ENCODE measurements at places on chromosomes 1 and 21.
A peak's percentile ranks its signal among the peaks of the same experiment; 100 is the strongest.

GRCh38 chr1:164602101-164602422 lies 43.1 kb downstream of the PBX1 start:
- peak; percentile 89 for DNase-seq

GRCh38 chr1:232435729-232436128 lies 194.2 kb downstream of the SIPA1L2 start:
- DNase-seq = no peak

DNA sequence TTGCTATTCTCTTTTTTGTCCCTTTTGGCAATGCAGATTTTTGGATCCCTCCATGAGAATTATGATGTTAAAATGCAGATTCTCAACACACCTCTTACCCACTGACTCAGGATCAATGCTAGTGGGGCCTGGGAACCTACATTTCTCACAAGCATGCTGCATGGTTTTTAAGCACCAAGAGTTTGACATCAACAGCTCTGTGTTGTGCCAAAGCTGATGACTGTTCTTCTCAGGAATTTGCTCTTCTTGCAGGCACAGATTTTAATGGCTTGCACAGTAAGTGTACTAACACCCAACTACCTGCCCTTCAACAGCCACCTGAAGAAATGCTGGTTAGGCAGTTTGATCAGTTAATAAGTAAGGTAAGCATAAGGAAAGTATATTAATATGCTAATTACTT lies 468.7 kb downstream of the PTBP2 start:
- DNase-seq = no peak

DNA sequence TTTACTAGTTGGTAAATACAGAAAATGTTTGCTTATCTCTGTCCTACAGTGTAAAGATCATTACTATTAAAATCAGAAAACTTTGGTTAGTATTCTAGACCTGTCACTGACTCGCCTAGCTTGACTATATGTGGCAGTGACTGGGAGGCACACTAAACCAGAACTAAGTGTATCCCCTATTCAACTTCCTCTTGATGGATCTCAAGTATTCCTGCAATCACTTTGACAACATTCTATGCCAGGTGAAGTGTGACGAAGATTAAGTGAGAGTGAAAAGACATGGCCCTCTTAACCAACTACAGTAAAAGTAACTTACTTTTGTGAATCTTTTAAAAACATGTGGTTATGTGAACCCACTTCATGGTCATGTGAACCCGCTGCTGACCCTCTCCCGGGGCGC lies 223.0 kb upstream of the ADAMTS5 start:
- DNase-seq = no peak

DNA sequence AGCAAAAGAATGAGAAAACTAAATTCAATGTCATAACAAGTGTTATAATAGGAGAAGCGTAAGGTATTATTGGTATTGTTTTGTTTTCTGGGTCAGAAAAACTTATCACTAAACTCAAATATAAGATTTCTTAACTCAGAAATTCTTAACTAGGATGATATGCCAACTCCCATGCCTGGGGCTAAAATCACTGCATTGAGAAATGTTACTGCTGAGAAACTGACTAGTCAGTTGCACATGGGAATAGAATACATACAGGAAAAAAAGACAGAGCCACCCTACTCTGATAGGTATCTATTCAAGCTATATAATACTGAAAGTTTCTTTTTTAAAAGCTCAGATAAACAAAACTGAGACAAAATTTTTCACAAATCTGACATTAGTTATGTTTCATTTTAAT lies 56.3 kb downstream of the PRPF38A start:
- no peak for DNase-seq

DNA sequence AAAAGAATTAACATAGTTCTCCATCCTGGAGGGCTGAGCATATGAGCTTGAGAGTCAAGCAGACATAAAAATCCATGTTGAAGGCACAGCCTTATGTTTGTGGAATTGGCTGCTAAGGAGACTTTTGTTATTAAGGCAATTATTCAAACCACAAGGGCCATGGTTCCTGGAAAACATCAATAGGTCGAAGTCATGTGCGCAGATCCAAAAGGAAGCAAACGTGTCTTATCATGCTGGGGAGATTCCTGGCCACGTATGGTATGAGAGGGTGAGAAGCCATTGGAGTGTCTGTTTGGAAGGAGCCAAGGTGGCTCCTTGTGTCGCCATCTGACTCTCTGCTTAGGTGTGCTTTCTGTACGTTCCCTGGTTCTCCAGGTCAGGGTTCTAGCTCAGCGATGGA lies 61.8 kb upstream of the COA6 start:
- no peak for DNase-seq

DNA sequence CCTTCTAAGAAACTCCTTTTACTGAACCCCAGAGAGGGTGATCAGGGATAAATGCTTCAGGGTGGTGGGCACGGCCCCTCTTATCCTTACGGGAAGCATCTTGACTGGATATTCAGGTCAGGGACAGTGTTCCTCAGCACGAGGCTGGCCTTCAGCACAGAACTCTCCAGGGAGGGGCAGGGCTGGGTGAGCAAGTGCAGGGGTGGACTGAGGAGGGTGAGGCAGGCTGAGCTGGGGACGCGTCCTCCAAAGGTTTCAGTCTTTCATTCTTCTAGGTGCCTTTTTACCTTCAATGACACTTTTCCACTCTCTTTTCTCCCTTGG lies 52.3 kb downstream of the RASSF5 start:
- DNase-seq = no peak

- DNase-seq = no peak
These were observed 31.6 kb upstream of the NFIA start for GRCh38 chr1:61050541-61051442.

GRCh38 chr21:45590726-45591618 lies 48.7 kb upstream of the SLC19A1 start:
- DNase-seq = no peak

- no peak for DNase-seq
These were observed 309.6 kb downstream of the PRDM2 start for GRCh38 chr1:14009582-14009981.

- DNase-seq = peak; percentile 78
These were observed 233 bp downstream of the ADAMTS5 start for GRCh38 chr21:26966649-26967061.

- DNase-seq = no peak
These were observed 23.6 kb downstream of the GNPAT start for GRCh38 chr1:231264642-231265041.

- DNase-seq = peak; percentile 86
These were observed 30.9 kb downstream of the PROX1 start for GRCh38 chr1:214018386-214019268.

DNA sequence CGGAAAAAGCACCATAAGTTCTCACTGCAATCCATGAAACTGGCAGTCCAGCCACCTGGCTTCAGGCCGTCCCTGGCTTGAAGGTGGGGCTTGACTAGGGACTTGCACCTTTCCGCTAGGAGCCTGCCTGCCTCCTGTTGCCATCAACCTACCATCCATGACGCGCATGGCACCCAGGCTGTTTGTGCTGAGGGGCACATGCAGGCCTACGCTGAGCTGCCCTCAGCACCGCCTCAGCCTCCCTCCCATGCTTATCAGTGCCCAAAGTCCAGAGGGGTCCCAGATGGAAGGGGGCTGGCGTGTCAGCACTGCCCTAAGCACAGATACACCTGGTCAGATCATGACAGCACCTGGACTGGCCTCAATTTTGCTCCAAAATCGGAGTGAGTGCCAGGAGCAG lies 190.2 kb upstream of the LYPLAL1 start:
- no peak for DNase-seq

GRCh38 chr21:15732290-15732995 lies 2.7 kb downstream of the USP25 start:
- no peak for DNase-seq

- DNase-seq = no peak
These were observed 2.8 kb downstream of the ABCG1 start for GRCh38 chr21:42221581-42222345.

DNA sequence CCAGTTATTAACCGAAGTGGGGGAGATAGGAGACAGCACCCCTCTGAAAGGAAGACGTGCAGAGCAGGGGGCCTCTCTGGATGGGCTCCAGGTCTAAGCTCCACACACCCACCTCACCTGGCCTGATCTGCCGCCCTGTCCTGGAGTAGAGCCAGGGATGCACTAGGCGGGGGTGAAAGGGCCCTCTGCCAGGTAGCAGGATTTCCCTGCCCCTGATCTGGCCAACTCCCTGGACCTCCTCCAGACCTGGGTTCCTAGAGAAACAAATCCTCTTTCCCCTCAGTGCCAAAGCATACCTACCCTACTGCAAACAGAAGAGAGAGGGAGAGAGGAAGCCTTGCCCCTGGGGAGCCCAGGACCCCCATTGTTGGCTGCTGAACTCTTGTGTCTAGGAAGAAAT lies 2.0 kb downstream of the CRABP2 start:
- DNase-seq = no peak

DNA sequence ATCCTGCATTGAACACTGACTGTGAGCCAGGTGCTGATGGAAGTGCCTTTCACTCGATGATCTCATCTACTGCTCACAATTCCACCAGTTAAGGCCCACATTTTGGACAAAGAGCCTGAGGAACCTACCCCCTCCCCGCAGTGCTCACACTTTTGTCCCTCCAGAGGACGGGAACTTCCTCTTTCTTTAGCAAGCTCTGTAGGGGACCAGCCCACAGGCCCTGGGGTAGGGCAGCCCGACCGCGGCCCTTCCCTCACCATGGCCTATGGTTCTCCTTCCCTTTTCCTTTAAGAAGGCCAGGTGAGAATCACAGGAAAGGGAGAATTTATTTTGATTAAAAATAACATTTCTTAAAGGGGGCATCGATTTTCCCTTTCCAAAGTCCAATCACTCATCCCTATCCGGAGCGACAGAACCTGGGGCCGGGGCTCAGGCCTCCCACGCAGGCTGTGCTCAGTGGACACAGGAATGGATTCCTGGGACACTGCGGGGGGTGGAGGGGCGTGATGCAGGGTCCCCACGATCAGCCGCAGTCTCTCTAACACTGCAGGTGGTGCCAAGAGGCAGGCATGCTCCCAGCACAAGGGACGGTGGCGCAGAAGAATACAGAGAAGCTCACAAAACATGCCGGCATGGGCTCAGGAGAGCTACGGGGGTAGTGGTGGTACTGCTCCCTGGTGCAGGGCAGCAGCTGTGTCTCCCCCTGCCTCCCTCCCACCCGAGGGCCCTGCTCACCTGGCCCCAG lies 8.9 kb upstream of the KCNE1 start:
- DNase-seq = no peak

- no peak for DNase-seq
These were observed 1.1 kb downstream of the KCNH1 start for GRCh38 chr1:211132721-211133392.

DNA sequence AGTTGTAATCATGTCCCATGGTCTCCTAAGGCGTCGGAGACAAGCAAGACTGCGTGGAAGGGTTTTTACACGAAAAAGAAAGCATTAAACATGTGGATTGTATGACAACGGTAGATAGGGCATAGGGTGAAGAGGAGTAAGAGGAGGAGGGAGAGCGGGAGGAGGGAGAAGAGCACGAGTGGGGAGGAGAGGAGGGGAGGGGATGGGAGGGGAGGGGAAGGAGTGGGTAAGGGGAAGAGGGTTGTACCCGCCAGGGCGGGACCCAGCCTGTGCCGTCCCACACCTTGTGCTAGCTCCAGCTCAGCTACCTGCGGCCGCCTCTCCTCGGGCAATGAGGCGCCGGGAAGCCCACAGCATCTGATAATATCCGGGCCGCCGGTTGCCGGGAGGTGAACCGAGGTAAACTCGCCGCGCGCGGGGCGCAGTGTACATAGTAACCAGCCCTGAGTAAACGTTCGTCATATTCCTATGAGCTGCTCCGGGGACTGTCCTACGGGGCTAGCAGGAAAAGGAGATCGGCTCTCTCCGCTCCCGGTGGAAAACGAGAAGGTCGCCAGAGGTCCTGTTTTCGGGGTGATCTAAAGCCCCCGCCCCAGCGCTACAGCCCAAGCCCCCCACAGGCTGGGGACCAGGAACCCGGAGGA lies 449 bp upstream of the RCAN3 start:
- peak; percentile 87 for DNase-seq

GRCh38 chr1:233981042-233981675 lies 76.7 kb downstream of the SLC35F3 start:
- DNase-seq = no peak

- no peak for DNase-seq
These were observed 109.5 kb upstream of the UBE2U start for GRCh38 chr1:64093941-64094340.

DNA sequence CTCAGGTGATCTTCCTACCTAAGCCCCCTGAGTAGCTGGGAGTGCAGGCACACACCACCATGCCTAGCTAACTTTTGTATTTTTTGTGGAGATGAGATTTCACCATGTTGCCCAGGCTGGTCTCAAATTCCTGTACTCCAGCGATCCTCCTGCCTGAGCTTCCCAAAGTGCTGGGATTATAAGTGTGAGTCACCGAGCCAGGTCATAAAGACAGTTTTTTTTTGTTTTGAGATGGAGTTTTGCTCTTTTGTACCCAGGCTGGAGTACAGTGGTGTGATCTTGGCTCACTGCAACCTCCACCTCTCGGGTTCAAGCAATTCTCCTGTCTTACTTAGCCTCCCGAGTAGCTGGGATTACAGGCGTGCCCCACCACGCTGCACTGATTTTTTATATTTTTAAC lies 42.1 kb downstream of the KIF1B start:
- DNase-seq = no peak

- DNase-seq = no peak
These were observed 18.8 kb downstream of the ATF6 start for GRCh38 chr1:161784968-161785367.

GRCh38 chr1:50427818-50428779 lies 4.9 kb upstream of the DMRTA2 start:
- no peak for DNase-seq

- no peak for DNase-seq
These were observed 60.5 kb upstream of the PRMT6 start for GRCh38 chr1:106995970-106996369.
